B cell (primary cell): ENCODE measurements at places on chromosomes 4 and X. TPM values are rescaled to one million over a fixed set of nuclear protein-coding genes. Genes with fewer than 3 reads are reported as not detected.

The RPS6KA6 gene
- 0.59 and 0.61 TPM in 2 replicates for total RNA-seq

The PRDM5 gene
- total RNA-seq = not detected in 2 replicates

The SUPT20HL2 gene
- not detected in 2 replicates for total RNA-seq

The CBLL2 gene
- not detected in 2 replicates for total RNA-seq

The CXXC4 gene
- total RNA-seq = not detected in 2 replicates

The CT45A3 gene
- not detected in 2 replicates for total RNA-seq

The CLDN2 gene
- not detected in 2 replicates for total RNA-seq

The PAGE4 gene
- total RNA-seq = not detected in 2 replicates

The PDZD11 gene
- 12.0 and 13.8 TPM in 2 replicates for total RNA-seq

The NPY5R gene
- not detected in 2 replicates for total RNA-seq

The UBE2A gene
- total RNA-seq = 67.1 and 70.9 TPM in 2 replicates

The PDZD4 gene
- not detected in 2 replicates for total RNA-seq

The SLC9A7 gene
- total RNA-seq = 51.1 and 53.2 TPM in 2 replicates

The RAB41 gene
- total RNA-seq = not detected in 2 replicates

The RIBC1 gene
- 1.0 and 1.7 TPM in 2 replicates for total RNA-seq

The TGIF2LX gene
- total RNA-seq = not detected in 2 replicates

The GLRA3 gene
- 0.12 and 0.22 TPM in 2 replicates for total RNA-seq

The MAGEA4 gene
- total RNA-seq = not detected in 2 replicates

The MAGEB17 gene
- not detected in 2 replicates for total RNA-seq
